ENCODE measurements at places on chromosomes 7 and 10.

DNA sequence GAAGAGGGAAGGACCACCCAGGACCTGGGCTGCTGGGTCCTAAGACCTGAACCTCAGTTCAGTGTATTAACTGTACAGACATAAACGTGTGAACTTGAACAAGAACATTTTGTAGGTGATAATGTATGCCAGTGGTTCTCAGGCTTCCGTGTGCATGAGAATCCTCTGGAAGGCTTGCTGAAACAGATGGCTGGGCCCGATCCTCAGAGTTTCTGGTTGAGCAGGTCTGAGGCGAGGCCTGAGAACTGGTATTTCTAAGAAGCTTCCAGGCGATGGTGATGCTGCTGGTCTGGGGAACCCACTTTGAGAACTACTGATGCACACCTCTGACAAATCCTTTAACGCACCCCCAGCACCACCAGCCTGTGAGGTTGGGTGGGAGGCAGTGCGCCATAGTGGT, 70.4 kb downstream of the CDH23 start:
- DNase-seq: no peak

- no peak for DNase-seq
These were observed 46.9 kb downstream of the CUZD1 start for GRCh38 chr10:122798704-122799231.

GRCh38 chr10:113959383-113959760, 84.3 kb upstream of the ADRB1 start:
- no peak for DNase-seq

DNA sequence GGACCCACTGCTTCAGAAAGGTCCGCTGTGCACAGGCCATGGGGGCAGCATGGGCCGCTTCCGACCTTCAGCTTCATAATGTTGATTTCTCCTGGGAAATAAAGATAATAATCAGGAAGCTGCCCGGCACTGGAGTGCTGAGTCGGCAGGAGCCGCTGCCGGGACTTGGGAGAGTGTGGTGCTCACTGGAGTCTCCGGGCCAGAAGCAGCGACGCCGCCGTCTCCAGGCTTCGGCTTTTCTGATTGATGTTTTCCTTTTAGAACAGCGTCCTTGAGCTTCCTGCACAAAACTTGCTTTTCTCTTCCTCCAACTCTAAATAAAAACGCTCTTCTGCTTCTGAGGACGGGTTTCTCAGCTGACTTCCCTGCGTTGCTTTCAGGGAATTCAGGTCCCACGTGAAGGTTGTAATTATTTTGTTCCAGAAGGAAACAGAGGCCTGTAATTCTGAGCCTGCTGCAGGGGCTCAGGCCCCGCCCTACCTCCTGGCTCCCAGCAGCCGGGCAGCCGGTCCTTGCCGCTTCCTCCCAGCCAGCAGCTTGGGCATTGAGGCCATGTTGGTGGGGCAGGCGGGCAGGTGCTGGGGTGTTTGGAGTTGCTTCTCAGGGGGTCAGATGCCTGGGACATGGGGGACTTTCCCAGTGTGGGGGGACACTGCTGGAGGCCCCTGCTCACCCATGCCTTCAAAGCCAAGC, 14.7 kb downstream of the PWWP2B start:
- no peak for DNase-seq
